ENCODE measurements at places on chromosomes 3 and 15. TPM values are rescaled to one million over a fixed set of nuclear protein-coding genes. Genes with fewer than 3 reads are reported as not detected.

The DMXL2 gene
- total RNA-seq: 9.8 TPM

The SOX14 gene
- not detected for total RNA-seq

The SLC2A2 gene
- not detected for total RNA-seq

The PLIN1 gene
- total RNA-seq: 0.15 TPM

The KLHL6 gene
- not detected for total RNA-seq

The PCSK6 gene
- not detected for total RNA-seq

The PLCL2 gene
- 4.0 TPM for total RNA-seq

The INTS14 gene
- total RNA-seq: 29.9 TPM

The GOLGA6L10 gene
- total RNA-seq: under 0.01 TPM

The PAK6 gene
- total RNA-seq: 3.5 TPM

The HAPLN3 gene
- 4.9 TPM for total RNA-seq

The ANKRD34C gene
- total RNA-seq: not detected

The KIF7 gene
- 7.6 TPM for total RNA-seq

The SLC9A9 gene
- total RNA-seq: 4.5 TPM

The THSD4 gene
- total RNA-seq: 14.7 TPM

The AADACL2 gene
- total RNA-seq: not detected

The IL5RA gene
- total RNA-seq: not detected

The KCNAB1 gene
- total RNA-seq: not detected

The CRABP1 gene
- total RNA-seq: not detected

The GOLGA8J gene
- total RNA-seq: not detected

The TRIM59 gene
- total RNA-seq: 39.2 TPM
